ENCODE measurements at places on chromosomes 4 and X.
A peak's percentile ranks its signal among the peaks of the same experiment; 100 is the strongest.

DNA sequence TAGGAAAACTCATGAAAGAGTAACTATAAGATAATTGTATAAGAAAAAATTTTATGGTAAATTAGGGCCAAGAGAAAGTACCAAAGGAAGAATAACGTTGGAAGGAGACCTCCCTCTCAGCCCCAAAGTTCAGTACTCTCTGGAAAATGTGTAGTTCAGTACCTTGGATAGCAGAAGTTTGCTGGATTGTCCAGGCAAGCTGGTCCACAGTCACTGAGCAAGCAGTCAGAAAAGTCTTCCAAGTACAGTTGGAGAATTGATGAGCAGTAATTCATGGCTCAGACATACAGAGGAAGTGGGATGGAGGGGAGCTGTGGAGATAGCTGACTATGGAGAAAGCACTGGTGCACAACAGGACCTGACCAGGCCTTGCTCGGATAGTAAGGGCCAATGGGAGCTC is 598.2 kb upstream of the NDST4 start:
- no peak for DNase-seq

DNA sequence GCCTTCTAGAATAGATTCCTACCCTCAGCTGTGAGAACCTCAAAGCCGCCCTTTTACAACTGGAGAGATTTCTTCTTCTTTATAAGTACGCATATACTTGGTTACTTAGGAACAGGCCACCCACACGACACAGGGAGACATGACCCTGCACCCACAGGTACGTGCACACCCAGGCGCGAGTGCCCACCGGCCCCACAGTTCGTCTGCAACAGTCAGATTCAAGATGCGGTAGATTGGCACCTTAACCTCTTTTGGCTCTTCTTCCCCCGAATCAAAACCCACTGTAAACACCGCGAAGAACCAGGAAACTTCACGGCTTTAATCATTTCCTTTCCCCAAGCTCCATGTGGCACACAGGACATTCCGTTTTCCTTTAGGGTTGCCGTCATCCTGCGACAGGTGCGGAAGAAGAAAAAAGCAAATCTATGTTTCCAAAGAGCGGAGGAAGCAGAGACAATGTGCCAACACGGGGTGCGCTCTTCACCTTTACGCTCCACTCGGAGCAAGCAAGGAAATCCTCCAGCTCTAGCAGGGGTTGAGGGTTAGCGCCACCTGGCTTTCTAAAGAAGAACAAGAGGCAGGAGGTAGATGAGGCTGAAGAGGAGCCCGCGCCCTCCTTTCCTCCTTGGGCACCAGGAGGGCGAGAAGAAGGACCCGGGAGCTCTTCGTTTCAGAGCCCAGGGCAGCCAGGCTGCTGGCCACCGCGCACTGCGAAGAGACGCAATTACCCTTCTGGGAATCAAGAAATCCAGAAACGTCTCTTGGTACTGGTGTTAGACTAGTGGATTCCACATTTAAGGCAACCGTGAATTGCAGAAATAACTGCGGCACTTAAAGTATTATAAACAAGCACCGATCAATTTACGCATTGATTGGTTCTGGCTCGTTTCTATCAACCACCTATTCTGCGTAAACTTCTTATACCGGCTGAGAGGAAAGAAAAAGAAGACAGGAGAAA is 35.7 kb downstream of the HAND2 start:
- DNase-seq = peak; percentile 65

- no peak for DNase-seq
These were observed 5.0 kb downstream of the PRMT9 start for GRCh38 chr4:147678796-147679549.

- DNase-seq = no peak
These were observed 114.6 kb downstream of the UBE2K start for GRCh38 chr4:39812500-39812899.

GRCh38 chrX:10233173-10233572 is 76.4 kb downstream of the CLCN4 start:
- no peak for DNase-seq
